ENCODE measurements at places on chromosomes 3 and 15. TPM values are rescaled to one million over a fixed set of nuclear protein-coding genes. Genes with fewer than 3 reads are reported as not detected.

The XRN1 gene
- 43.8 TPM for total RNA-seq

The RCCD1 gene
- 28.0 TPM for total RNA-seq

The SPINK8 gene
- total RNA-seq: not detected

The SMCO1 gene
- not detected for total RNA-seq

The LHFPL4 gene
- total RNA-seq: not detected

The HEG1 gene
- total RNA-seq: 40.8 TPM

The LDHAL6B gene
- not detected for total RNA-seq

The LMLN gene
- total RNA-seq: 5.5 TPM

DNA sequence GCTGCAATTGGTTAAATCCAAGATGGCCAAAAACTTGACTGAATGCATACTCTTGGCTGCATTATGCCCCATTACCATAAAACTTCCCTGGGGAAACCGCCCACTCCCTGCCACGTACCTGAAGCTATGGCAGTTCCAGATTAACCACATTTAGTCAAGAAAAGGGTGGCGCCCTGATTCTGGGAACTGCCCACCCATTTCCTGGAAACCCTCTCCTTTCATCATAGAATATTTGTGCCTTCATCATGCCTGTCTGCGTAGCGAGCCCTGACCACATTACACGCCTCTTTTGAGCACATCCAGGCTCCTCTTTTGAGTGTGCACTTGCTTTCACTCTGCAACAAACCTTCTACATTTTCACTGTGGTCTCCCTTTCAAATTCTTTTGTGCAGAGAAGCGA is 5.2 kb downstream of the LINS1 start:
- H3K36me3 ChIP-seq: peaks cover 50% of the 10 kb centered on the region
- peak overlapping the region; percentile 97 for H3K27ac ChIP-seq
- peak overlapping the region; percentile 90 for H3K4me3 ChIP-seq
- peak; percentile 98 for DNase-seq
- H3K4me1 ChIP-seq: peaks cover 61% of the 10 kb centered on the region

- DNase-seq: no peak
- H3K36me3 ChIP-seq: no peaks in the 10 kb centered on the region
- H3K4me3 ChIP-seq: no peak overlapping the region
- H3K27ac ChIP-seq: no peak overlapping the region
These were observed 87.9 kb downstream of the EFL1 start for GRCh38 chr15:82174471-82175235.

- peaks cover 82% of the 10 kb centered on the region for H3K27me3 ChIP-seq
- peaks cover 12% of the 10 kb centered on the region for H3K4me1 ChIP-seq
- no peak within 1 kb of the TSS for H3K27ac ChIP-seq
- peak; percentile 58 for DNase-seq
- H3K4me3 ChIP-seq: peak within 1 kb of the TSS; percentile 77
These were observed at the start of gene TNFAIP8L3 for GRCh38 chr15:51094606-51095569. TNFAIP8L3 (minus strand) TSS chr15:51094906; CDS start chr15:51094595, 311 bp downstream.

DNA sequence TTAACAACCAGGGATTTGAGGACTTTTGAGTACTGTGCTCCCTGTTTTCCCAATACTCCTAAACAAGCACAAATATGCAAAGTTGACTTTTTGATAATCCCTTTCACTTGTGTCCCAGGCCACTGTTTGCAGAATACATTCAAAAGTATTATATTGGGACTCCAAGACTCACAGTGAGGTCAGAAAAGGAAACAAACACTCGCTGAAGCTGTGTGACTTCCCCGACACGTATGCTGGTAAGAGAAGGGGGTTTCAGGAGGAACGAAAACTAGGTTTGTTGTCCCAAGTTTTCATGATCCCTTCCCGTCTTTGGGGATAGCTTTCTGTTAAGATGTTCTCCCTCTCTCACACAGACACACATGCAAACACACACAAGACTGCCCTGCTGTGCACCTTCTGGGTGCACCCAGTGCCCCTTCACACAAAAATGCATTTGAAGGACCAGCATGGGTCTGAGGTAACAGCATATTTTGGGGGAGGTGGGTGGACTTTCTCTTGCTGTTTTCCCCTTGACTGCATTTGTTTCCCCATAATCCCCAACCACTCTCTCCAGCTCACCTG is 225.2 kb upstream of the PRICKLE2 start:
- no peak for DNase-seq
- H3K4me3 ChIP-seq: no peak overlapping the region

- peaks cover 37% of the 10 kb centered on the region for H3K36me3 ChIP-seq
- no peak overlapping the region for H3K27ac ChIP-seq
- no peak overlapping the region for H3K4me3 ChIP-seq
- no peak for DNase-seq
- peaks cover 30% of the 10 kb centered on the region for H3K4me1 ChIP-seq
- H3K27me3 ChIP-seq: no peaks in the 10 kb centered on the region
These were observed 273.0 kb downstream of the PLCL2 start for GRCh38 chr3:17157713-17158112.

- H3K4me3 ChIP-seq: no peak overlapping the region
- peaks cover 2% of the 10 kb centered on the region for H3K27me3 ChIP-seq
- DNase-seq: peak; percentile 73
- peaks cover 23% of the 10 kb centered on the region for H3K4me1 ChIP-seq
- H3K27ac ChIP-seq: peak overlapping the region; percentile 57
These were observed 167.4 kb downstream of the GAP43 start for GRCh38 chr3:115790759-115791158.

GRCh38 chr3:155744626-155745324 is at the start of gene PLCH1:
PLCH1 (minus strand) TSS chr3:155745071; CDS start chr3:155704224, 40,847 bp downstream.
- peaks cover 75% of the 10 kb centered on the region for H3K27me3 ChIP-seq
- DNase-seq: peak; percentile 76
- peaks cover 19% of the 10 kb centered on the region for H3K4me1 ChIP-seq
- H3K27ac ChIP-seq: peak within 1 kb of the TSS; percentile 12
- peak within 1 kb of the TSS; percentile 85 for H3K4me3 ChIP-seq

GRCh38 chr15:97947465-97948260 is 12.8 kb upstream of the ARRDC4 start:
- no peak for DNase-seq
- no peak overlapping the region for H3K27ac ChIP-seq

GRCh38 chr3:160812304-160812703 is 56.3 kb downstream of the PPM1L start:
- no peak for DNase-seq
- no peaks in the 10 kb centered on the region for H3K36me3 ChIP-seq
- H3K4me1 ChIP-seq: no peaks in the 10 kb centered on the region
- H3K4me3 ChIP-seq: no peak overlapping the region
- H3K27ac ChIP-seq: no peak overlapping the region

- peak overlapping the region; percentile 57 for H3K4me3 ChIP-seq
- peak overlapping the region; percentile 99 for H3K27ac ChIP-seq
- peaks cover 92% of the 10 kb centered on the region for H3K4me1 ChIP-seq
- DNase-seq: peak; percentile 60
These were observed 52.0 kb downstream of the SMAD3 start for GRCh38 chr15:67117370-67117769.

DNA sequence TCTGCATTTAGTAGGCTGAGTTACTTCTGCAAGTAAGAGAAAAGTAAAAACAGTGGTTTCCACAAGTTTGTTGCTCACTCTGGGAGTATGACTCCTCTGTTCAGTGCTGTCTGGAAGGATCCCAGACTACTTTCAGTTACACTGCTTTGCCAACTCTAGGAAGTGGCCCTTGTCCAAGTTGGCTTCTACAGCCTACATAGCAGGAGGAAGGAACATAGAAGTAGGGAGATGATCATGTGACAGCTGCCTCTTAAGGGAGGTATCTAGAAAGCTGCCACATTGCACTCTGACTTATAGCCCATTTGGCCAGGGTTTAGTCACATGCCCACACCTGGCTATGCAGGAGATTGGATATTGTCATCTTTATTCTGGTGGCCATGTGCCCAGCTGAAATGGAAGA is 298.1 kb downstream of the NSUN3 start:
- H3K4me1 ChIP-seq: no peaks in the 10 kb centered on the region
- no peaks in the 10 kb centered on the region for H3K36me3 ChIP-seq
- no peaks in the 10 kb centered on the region for H3K27me3 ChIP-seq
- H3K27ac ChIP-seq: no peak overlapping the region
- H3K4me3 ChIP-seq: no peak overlapping the region
- no peak for DNase-seq

- H3K27me3 ChIP-seq: peaks cover 2% of the 10 kb centered on the region
- H3K4me3 ChIP-seq: peak within 1 kb of the TSS; percentile 92
- peak within 1 kb of the TSS; percentile 99 for H3K27ac ChIP-seq
- peak; percentile 87 for DNase-seq
- peaks cover 52% of the 10 kb centered on the region for H3K4me1 ChIP-seq
These were observed 401.8 kb downstream of the SHQ1 start for GRCh38 chr3:72446218-72447058.

- no peaks in the 10 kb centered on the region for H3K4me1 ChIP-seq
- no peak overlapping the region for H3K4me3 ChIP-seq
- H3K27me3 ChIP-seq: peaks cover 4% of the 10 kb centered on the region
- DNase-seq: no peak
These were observed 24.5 kb upstream of the SOX2 start for GRCh38 chr3:181687190-181687589.

GRCh38 chr3:117688583-117688982 is 979.0 kb downstream of the TUSC7 start:
- no peaks in the 10 kb centered on the region for H3K27me3 ChIP-seq
- H3K36me3 ChIP-seq: no peaks in the 10 kb centered on the region
